ENCODE measurements at places on chromosomes 6 and 20.
A peak's percentile ranks its signal among the peaks of the same experiment; 100 is the strongest.

DNA sequence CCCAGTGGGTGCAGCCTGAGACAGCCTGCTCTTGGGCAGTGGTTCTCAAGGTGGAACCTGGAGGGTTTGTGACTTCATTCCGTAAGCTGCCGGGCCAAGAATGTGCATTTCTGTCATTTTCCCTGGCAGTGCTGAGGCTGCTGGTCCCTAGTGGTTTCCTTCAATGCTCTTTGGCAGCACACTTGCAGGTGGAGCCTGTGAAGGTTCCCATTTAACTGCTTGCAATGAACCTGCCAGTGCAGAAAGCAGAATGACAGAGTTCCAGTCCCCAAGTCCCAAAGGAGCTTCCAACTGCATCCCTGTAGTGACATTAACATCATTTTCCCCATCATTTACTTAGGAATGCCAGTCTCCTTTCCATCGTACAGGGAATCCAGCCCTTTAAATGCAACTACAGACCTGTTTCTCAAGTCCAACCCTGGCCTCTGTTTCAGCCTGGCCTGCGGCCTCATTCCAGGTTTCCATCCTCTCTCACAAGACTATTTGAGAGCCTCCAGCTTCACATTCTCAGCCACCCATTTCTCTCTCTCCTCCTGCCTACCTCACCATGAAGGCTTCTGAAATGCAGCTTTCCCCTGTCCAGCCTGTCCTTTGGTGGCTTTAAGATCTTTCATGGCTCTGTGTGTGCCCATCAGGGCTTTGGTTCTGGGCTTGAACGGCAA lies 149.7 kb upstream of the GGTLC1 start:
- DNase-seq: no peak

- DNase-seq: no peak
Measured at GRCh38 chr6:169868458-169868857, 117.0 kb downstream of the ERMARD start.

DNA sequence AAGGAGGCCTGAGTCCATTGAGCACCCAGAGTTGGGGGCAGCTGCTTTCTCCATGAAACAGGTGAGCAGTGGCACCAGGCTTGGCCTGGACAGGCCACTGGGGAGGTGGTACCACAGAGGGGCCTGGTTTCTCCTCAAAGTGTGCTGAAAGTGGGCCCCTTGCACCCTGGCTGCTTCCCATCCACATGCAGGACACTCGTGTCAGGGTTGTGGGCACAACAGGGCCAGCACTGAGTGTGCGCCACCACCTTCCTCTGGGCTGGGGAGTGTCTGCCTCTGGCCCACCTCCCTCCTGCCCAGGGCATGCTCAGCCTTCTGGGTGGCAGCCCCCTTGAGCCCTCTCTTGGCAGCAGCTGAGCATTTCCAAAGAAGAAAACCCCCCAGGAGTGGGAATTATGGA lies 5.2 kb upstream of the SLC22A1 start:
- no peak for DNase-seq

GRCh38 chr20:37223053-37223452 lies 38.6 kb downstream of the GHRH start:
- DNase-seq: no peak

GRCh38 chr6:52497652-52498408 lies 77.7 kb downstream of the EFHC1 start:
- no peak for DNase-seq

DNA sequence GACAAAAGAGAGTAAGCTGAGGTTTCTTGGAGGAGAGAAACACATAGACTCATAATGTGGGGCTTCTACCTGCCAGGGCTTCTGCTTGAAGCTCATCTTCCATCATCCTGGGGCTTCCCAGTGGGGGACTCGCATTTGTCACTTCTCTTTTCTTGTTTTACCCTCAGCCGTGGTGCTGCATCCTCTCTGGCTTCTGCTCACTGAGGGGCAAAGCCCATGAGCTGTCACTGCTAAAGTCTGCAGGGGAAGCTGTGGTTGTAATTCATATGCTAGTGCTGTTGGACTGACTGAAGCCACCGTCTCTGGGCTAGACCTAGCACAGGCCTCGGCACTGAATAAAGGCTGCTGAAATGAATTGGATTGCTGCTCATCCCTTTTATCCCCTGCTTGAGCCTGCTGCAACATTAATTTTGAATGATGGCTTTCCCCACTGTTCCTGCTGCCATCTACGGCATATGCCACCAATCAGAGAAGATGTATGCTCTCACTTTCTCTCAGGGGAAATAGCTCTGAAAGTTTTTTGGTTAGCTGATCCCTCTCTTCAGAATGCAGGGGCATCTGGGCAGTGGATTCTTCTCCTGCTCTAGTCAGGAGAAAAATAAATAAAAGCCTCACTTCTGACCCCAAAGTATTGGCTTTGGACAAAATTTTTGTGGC lies 568.4 kb upstream of the MAP3K7 start:
- DNase-seq: no peak

- DNase-seq: no peak
Measured at GRCh38 chr20:53839423-53840176, 230.8 kb downstream of the BCAS1 start.

DNA sequence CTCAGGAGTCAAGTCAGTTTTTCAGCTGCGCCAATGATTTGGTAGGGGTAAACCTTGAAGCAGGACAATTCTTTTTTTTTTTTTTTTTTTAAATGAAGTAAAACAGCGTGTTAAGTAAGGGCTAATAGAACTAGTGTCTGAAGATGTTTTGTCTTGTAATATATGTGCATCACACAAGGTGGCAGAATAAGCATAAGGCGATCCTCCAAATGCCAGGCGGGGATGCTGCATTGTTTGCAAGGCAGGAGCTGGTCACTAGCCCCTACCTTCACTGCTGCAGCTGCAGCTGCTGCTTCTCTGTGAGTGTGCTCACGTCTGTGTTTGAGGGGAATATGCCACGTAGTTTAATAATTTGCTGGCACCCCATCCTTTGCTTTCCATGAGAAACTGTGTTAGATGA lies 272.7 kb upstream of the MAP3K7 start:
- DNase-seq: no peak

- DNase-seq: no peak
Measured at GRCh38 chr20:57837208-57838035, 127.6 kb upstream of the PMEPA1 start.

GRCh38 chr20:60641879-60642447 lies 610.1 kb upstream of the CDH4 start:
- no peak for DNase-seq

- no peak for DNase-seq
Measured at GRCh38 chr20:62921119-62921687, 5.1 kb downstream of the DIDO1 start.

- no peak for DNase-seq
Measured at GRCh38 chr20:9485614-9486340, 28.6 kb upstream of the LAMP5 start.

DNA sequence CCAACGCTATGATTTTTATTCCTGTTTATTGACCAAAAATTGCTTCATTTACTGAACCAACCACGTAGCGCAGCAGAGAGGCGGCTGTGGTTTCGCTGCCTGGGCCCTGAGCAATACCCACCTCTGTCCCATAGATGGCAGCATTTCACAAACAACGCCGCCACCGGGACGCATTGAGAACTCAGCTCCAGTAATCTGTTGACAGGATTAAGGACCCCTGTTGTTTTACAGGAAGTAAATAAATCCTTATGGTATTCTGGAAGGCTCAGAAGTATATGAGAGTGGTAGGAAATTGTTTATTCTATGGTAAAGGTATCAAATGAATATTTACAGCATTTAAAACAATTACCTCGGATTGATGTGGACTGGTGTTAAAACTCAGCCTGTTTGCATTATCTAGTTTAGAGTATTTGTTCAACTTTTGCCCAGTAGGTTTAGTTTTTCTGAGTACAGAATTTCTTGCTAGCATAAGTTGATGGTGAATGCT lies 547.9 kb upstream of the SLC35B3 start:
- peak; percentile 9 for DNase-seq

- DNase-seq: no peak
Measured at GRCh38 chr6:50791900-50792508, 26.7 kb upstream of the TFAP2B start.

DNA sequence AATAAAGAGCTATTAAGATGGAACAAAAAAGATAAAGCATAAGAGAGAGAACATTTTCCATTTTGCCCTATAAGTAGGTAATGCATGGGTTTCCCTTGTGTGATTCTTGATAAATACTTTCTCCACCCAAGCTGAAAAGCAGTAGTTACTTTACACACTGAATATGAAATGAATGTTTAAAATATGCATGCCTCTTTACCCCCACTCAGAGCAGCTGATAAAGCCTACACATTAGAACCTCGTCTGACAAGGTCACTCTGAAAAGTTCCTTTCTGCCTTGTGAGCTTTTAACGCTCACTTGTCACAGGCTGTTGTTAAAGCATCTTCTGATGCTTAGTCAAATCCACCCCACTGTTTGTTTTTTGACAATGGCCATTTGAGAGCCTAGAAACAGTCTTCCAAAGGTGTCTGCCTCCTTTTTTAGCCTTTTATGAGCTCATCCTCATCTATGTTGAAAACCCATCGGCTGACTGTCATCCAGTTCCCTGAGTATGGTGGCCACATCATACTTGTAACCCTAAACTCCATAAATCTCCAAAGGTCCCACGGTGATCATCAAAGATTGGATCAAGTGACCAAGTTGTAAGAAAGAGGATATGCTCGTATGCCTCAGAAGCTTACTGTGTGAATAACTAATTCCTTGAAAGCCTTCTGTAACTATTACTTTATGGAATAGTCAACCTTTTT lies 102.8 kb downstream of the ATXN1 start:
- no peak for DNase-seq

- DNase-seq: no peak
Measured at GRCh38 chr20:38144974-38145728, 19.9 kb downstream of the TGM2 start.

- no peak for DNase-seq
Measured at GRCh38 chr6:158785036-158785435, 34.1 kb downstream of the EZR start.

DNA sequence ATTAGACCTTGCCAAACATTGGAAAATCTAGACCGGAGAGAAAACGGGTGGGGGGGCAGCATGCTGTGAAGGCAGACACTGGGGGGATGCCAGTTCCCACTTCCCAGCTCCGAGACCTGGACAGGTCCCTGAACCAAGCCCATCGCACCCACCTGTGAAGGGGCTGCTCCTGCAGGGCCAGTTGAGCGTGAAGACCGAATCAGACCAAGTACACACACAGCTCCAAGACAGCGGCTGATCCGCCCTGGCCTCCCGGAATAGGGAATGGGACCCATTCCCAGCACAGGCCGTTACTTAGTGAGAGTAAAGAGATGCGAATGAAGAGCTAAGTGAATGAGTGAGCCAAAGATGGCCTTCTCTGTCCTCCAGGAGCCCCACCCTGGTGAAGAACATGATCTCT lies 41.5 kb upstream of the MDFI start:
- DNase-seq: no peak

DNA sequence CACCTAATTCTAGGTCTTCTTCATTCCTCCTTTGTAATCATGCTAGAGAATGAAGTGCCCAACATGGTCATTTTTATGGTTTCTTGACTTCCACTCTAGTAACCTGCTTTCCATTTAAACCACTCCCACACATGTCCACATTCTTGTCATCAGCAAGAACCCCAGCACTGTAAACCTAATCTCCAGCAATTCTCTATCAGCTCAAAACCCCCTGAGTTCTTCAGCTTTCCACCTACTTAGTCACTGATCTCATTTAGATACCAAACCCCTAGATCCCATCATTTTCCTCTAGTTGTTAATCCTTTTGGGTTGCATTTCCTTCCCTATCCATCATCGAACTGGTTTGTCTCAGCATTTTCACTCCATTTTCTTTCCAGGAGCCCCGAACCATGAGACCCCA lies 49.7 kb downstream of the GOPC start:
- DNase-seq: no peak

- DNase-seq: no peak
Measured at GRCh38 chr20:21137078-21137477, 11.2 kb downstream of the KIZ start.

- no peak for DNase-seq
Measured at GRCh38 chr6:166815629-166816028, 140.7 kb downstream of the RNASET2 start.

- no peak for DNase-seq
Measured at GRCh38 chr20:16243470-16243869, 329.8 kb downstream of the KIF16B start.

GRCh38 chr6:107698146-107698545 lies 126.0 kb downstream of the SCML4 start:
- no peak for DNase-seq

Data from 8988T (cell line).